Stimulated activated CD4-positive, alpha-beta T cell treated with anti-CD3 and anti-CD28 coated beads, Interleukin-15, amount 100 ng/mL, for 1 hour (primary cell): ENCODE measurements at places on chromosomes 16 and 17.

DNA sequence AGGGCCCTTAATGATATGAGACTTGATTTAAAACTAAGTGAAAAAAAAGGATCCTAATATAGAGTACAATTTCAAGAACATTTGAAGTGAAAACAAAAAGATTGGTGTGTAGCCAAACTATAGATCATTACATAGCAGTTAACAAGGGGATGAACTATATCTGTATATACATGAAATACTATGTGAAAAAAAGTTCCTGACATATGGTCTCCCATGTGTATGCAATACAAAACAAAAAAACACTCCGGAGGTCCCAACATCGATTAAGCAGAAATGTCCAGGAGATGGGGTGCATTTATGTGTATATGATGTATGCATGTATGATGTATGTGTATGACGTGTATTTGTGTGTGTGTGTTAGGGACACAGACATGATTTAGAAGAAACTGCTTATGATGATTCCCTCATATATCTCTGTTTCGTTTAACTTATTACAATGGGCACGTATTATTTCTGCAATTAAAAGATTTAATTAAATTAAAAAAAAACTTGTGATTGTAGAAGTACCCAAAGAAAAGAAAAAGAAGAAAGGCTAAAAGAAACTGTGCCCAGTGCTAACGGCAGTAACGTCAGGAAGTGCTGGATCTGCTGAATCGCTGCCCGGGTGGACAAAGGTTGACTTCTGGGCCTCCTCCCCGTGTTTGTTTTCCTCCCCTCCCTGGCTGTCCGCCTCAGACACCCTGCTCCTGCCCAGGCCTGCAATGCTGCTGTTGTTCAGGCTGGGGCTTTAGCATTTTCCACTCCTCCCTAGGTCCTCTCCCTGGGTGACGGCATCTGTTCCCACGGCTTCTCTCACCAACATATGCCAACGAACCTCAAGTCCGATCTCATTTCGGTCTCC, 36.9 kb downstream of the TBX4 start:
- DNase-seq = no peak

DNA sequence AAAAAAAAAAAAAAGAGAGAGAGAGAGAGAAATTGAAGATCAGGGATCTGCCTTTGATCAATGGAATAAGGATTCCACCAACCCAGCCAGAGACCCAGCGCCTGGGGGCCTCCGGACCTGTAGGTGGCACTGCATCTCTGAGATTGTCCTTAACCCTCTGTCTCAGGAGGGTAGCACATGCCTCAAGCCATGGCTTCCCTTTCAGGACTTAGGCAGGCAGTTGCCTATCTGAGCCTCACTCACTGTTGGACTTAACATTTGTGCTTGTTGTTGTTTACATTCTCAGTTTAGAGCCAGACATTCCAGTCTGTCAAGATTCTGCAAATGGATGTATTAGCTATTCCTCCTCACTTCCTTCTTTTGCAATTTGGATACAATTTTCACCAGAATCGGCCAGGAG, 5.1 kb upstream of the SCNN1B start:
- no peak for DNase-seq

- DNase-seq = no peak
Observed at GRCh38 chr16:2025878-2026460, 733 bp upstream of the NHERF2 start.

- no peak for DNase-seq
Observed at GRCh38 chr17:82823004-82823403, 16.8 kb downstream of the ZNF750 start.

- no peak for DNase-seq
Observed at GRCh38 chr17:39225959-39226683, 376 bp upstream of the STAC2 start.

DNA sequence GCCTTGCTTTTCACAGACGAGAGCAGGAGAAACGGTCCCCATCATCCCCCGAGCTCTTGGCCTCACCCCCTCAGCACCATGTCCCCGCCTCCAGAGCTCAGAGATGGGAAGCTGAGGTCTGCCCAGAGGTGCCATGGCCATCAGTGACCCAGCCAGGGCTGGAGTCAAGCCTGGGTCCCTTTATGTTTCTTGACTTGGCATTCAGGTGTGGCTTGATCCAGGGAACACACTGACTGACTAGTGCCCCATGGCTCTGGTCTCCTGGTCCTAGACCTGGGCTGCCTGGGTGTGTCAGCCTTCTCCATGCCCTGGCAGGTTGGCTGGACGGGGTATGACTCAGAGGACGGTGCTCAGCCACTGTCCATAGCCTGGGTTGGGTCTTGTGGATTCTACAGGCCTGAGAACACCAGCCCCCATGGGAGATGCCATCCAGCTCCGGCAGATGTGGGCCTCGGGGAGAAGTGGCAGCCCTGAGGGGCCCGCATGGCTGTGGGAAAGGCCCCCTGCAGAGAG, 54.2 kb downstream of the ZFPM1 start:
- no peak for DNase-seq

DNA sequence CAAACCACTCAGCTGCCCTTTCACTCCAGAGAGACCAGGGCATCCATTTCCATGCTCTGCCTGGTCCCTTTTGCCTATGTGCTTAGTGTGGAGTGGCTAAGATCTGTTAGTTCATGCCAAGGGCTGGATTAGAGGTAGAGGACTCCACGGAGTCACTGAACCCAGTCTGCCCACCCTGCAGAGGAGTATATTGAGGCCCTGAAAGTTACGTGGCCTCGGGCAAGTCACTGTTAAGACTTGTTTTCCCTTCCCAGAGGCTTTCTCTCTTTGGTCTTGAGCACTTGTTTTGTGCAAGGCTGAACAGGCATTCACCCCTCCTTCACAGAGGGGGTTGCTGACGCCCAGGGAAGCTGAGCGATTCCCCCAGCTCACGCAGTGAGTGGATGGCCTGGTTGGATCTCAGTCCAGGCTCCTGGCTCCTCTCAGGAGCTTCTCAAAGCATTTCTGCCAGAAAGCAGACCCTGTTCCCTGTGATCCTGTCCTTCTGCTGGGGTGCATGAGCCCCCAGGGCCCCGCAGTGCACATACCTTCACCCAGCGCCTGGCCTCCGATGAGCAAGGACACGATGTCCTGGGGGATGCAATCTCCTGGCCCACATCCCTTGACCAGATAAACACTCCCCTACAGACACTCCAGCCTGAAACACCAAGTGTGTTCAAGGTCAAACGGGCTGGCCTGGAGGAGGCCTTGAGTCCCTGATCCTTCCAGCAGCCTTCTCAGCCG, 153.4 kb upstream of the GSE1 start:
- no peak for DNase-seq

GRCh38 chr17:75414488-75414887, 9.0 kb upstream of the GRB2 start:
- DNase-seq = no peak

DNA sequence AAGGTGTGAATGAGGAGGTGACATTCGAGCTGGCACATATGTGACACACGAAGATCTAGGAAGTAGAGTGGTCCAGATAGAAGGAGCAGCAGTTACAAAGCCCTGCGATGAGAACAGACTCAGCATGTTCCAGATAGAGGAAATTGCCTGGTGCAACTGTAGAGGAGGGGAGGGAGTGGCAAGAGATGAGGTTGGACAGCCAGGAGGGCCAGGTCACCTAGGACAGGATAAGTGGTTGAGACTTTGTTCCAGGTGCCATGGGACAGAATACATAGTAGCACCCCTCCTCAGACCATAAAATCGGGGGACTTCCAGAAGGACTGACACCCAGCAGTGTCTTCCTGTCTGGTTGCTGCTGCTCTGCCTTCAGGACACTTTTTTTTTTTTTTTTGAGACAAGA, 11.0 kb upstream of the CENPT start:
- DNase-seq = no peak

DNA sequence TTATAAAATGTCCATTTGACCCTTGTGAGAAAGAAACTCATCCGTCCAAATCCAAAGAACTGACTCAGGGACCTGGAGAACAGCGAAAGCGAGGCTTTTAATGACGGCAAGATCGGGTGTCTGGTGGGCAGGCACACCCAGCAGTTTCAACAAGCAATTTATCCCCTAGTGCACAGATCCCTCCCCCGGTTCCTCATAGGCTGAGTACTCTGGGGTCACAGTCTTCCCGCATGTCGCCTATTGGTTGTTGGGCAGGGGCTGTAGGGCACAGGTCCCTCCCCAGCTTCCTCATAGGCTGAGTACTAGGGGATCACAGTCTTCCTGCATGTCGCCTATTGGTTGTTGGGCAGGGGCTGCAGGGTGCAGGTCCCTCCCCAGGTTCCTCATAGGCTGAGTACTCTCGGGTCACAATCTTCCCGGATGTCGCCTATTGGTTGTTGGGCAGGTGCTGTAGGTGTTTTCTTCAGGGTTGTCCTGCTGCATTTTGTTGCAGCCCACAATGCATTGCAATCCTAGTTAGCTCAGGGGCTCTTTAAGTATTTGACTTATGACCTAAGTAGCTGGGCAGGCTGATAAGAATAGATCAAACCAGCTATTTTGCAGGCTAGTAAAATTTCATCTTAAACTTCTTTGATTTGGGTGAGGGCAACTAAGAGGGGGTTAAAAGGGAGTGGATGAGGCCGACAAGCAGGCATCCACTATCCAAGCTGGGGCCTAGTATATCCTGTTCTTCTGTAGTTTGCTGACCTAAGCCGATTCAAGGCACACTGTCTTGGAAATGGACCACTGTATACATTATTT, 3.6 kb upstream of the UTS2R start:
- no peak for DNase-seq

GRCh38 chr16:82671741-82672140, 45.0 kb downstream of the CDH13 start:
- no peak for DNase-seq

DNA sequence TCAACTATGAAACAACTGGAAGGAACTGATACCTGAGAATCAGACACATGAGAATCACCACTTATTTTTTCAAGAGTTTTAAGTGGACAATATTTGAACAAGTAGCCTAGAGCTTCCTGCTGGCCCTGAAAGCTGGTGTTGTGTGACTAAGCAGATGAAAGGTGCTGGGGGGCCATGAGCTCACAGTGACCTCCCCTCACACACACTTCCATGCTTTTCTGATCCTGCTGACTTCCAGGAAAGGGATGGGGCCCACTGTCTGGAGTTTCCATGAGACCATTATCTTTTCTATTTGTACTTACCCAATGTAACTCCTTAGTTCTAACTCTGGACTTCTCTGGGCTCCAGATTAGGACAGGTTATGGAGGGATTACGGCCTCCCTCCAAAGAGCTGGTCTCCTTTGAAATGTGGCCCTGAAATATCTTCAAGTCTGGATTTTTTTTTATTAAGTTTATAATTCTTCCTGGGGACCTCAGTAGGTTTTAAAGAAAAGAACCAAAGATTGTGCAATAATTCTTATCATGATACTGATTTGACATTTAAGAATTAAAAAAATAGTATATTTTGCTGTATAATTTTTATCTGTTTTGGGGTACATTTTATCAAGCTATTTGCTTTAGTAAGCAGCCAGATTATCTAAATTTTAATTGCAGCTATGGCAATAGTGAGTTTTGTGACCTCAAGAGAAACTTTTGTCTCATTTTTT, 4.9 kb downstream of the CAPNS2 start:
- DNase-seq = no peak

GRCh38 chr17:78781104-78781892, 775 bp downstream of the CYTH1 start:
- DNase-seq = peak; percentile 30

GRCh38 chr17:1386265-1386664, 13.8 kb downstream of the YWHAE start:
- DNase-seq = no peak

DNA sequence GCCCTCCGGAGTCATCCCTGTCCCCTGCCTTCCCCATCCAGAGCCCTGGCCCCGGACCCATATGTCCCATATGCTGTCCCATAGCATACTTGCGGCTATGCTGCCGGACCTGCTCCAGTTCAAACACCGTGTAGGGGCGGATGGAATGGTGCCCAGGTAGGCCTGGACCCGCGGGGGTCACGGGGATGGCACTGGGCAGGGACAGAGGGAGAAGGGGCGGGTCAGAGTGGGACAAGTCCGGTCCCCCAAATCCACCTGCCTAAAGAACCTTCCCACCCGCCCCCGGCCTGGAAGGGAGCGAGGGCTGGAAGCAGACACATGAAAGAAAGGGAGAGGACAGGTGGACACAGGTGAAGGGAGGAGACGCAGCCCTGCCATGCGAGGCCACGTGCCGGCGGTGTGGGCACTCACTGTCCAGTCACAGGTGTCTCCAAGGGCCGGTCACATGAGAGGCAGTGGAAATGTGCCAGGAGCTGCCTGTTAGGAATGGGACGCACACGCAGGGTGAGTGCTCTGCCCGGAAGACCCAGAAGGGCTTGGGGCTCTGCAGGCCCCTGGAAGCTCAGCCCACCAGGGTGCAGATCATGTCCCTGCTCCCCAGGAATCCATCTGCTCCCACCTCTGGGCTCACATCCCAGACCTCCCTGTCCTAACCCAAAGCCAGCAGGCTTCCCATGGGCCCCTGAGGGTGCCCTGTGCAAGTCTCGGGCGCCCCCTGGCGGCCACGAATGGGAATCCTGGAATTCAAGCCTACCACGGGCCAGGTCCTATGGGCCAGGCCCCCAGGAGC, 14.0 kb downstream of the UBALD2 start:
- DNase-seq = peak; percentile 69

- no peak for DNase-seq
Observed at GRCh38 chr17:49471089-49471683, 23.9 kb upstream of the NGFR start.

- no peak for DNase-seq
Observed at GRCh38 chr16:83915491-83915890, 16.6 kb downstream of the MLYCD start.

DNA sequence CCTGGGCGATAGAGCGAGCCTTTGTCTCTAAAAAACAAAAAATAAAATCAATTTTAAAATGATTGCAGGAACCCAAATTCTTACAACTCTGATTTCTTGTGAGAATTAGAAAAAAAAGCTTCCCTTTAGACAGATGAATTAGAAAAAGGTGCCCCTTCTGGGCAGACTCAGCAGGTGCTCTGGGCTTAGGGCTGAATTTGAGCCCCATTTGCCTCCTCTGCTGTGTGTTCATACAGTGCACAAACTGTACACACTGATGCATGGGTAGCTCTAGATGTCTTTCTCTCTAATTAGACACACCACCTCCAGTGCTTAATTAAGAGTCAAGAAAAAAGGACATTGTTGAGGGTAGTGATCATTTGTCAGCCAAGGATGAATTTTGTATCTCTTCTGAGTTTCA, 38.5 kb upstream of the NOL11 start:
- DNase-seq = no peak

DNA sequence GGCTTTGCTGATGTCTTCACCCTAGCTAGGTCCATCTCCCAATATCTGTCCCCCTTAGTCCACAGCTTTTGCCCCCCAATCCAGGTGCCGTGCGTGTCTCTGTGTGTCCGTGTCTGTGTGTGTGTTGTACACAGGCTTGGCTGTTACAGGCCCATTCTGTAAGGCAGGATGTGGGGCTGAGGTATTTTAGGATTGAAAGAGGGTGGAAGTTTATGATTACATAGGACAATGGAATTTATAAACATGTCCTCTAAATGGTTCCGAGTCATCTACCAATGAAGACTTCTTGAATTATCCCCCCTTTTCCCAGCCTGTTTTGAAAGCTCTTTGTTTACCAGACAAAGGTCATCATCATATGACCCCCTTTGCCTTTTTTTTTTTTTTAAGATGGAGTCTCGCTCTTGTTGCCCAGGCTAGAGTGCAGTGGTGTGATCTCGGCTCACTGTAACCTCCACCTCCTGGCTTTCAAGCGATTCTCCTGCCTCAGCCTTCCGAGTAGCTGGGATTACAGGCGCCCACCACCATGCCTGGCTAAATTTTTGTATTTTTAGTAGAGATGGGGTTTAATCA, 21.9 kb downstream of the ACE start:
- DNase-seq = no peak
